ENCODE measurements at places on chromosomes 1 and 21. TPM values are rescaled to one million over a fixed set of nuclear protein-coding genes. Genes with fewer than 3 reads are reported as not detected.

Gene RIMS3
- total RNA-seq, result 13.0 TPM

Gene RHD
- not detected for total RNA-seq

Gene GPR137B
- total RNA-seq, result 25.2 TPM

Gene CACHD1
- total RNA-seq, result 24.1 TPM

Gene MAP1LC3C
- 0.42 TPM for total RNA-seq

Gene TDRD10
- total RNA-seq, result 0.31 TPM

Gene GPR3
- total RNA-seq, result 1.7 TPM

DNA sequence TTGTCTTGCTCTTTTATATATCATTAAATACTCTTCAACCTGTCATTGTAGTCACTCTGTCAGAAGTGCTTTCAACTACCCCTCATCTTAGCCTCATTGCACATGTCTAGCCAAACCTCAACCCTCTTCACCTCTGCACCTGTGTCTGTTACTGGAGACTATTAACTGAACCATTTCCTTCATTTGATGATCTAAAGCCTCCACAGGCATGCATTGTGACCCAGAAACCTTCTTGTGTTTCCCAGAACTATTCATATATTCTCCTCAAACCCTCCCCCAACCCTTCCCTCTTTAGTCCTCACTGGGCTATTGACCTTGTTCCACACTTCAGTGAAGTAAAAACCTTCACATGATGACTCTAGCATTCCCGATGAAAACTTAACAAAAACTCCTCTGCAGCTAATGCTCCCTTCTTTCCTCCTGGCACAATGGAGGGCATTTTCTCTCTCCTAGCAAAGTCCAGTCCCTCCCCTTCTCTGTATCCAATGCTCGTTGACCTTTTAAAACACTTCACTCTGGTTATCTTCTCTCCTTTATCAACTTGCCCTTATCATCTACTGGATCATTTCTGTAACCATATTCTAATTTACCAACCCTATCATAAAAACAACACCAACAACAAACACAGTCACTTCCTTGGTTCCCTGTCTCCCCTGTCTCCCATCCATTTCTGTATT, 86.1 kb downstream of the BACH1 start:
- no peak for DNase-seq

DNA sequence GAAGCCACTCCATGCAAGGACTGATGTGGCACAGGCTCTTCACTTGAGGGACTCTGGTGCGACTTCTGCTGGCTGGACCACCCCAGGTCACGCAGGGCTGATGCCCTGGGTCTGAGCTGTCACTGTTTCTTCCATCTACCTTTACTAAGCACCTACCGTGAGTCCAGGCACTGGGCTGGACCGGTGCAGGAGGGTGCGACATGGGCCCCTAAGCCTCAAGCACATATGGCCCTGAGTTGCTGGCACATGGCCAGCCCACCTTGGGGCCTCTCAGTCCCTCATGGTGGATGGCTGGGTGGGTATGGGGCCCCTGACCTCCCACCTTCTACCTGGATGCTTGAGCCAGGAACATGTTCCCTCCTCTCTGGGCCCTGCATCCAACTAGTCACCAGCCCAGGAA, 76.0 kb downstream of the DMRTB1 start:
- DNase-seq, result no peak

DNA sequence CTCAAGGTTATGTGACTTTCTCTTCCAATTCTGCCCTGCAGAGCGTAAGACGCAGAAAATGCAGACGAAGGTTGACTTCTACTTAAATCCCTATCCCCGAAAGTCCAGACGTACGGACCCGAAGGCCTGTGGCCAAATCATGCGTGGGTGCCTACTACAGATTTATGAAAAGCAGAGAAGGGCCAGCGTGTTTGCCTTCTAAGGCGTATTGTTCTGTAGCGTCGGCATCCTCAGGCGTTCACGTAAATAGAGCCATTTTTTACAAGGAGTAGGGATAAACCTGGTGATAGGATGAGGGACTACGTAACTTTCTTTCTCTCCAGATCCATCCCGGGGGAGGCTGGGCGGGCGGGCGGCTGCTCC, 222 bp upstream of the GIPC2 start:
- no peak for DNase-seq

DNA sequence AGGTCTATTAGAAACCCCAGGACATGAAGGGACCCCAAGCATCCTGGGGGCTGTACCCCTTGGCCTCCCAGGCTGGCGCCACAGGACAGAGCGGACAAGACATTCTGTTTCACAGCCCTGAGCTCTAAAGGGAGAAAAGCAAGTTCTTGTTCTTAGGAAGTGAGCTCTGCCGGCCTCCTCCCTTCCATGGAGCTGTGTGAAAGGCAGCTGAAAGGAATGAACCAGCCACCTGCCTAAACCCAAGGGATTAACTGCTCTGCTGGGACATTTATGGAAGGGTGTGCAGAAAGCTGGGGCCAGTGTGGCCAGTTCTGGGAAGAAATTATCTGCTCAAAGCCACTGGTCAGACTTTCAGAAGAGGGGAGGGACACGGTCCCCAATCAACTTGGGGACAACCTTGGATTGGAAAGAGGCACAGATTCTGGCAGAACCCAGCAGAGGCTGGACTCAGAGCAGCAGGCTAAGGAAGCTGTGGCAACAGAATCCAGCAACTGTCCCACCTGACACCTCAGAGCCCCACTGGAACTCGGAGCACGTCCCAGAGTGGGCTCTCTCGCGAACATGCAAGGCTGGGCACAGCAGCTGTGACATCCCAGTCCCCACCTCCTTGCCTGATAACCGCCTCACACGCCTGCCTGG, 2.1 kb downstream of the KLHL21 start:
- DNase-seq, result no peak

DNA sequence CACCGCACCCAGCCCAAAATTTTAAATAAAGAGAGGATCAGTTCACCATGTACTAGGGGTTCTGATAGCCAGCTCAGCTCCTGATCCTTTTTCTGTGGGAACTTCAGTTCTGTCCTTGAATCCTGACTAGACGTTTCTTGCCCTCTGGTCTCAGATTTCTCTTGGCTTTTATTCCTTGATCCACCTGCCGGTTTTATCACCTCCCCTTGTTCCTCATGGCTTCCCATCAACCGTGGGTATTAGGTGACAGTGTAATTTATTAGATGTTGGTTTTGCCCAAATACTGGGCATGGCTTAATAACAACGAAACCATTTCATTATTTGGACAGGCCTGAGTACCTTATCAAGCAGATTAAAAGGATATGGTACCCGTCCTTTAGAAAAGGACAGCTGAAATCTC, 22.5 kb downstream of the SLC45A1 start:
- no peak for DNase-seq

GRCh38 chr1:202329891-202330290, 11.8 kb downstream of the UBE2T start:
- no peak for DNase-seq

DNA sequence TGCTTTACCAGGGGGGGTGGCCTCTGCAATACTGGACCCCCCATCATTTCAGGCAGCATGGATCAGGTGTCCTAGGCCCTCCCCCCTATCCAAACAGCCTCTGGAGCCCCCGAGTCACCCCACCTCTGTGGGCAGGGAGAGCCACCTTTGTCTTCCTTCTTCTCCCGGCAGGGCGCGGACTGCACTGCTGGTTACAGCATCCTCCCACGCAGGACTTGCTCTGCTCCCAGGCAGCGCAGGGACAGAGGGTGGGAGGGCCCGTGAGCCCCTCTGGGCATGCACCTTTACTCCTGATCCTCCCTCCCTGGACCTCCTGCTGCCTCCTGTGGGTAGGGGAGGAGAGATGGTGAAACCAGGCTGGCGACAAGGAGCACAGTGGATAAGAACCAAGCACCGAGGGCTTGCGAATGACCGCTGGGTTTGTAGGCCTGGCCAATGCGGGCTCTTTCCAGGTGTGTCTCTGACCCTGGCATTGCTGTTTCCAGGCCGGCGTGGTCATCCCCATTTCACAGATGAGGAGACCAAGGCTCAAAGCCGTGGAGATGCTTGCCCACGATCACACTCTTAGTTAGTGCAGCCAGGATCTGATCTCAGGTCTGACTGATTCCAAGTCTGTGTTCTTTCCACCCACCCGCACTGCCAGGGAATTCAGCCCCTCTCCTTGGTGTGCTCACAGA, 73.6 kb upstream of the TARDBP start:
- no peak for DNase-seq

DNA sequence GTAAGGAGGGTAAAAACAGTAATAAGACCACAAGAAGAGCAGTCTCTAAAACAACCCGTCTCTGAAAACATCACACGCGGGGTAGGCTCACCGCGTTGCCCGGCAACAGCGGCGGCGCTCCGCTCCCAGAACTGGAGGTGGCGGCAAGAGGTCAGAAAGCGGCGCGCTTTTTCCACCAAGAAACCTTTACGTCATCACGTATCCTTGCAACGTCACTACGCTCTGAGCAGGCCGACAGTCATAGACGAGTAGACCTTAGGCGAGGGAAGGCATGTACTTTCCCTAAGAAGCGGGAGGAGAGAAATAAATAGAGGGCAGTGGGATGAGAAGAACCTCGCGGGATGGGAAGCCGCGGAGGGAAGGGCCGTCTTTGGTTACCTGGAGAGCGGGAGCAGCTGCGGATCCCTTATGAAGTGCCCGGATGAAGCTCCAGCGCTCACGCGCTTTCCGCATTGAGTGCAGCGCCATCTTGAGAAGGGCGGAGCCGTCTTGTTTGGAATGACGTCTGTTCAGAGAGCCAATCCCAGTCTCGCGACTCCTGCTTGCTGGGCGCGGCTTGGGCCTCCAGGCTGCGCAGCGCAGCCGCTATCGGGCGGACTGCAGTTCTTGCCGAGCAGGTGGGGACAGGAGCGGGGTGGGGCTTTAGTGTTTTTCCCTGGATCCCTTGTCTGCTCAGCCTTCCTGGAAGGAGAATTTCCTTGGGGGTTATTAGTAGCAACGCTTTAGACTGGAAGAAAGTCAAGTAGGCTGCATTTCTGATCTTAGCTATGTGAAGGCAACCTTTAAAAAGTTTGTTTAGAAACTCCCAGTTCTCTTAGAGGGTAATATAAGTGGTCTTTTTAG, at the start of gene WARS2:
Gene WARS2 (minus strand): TSS at position 477 of the 843 bp plus-strand sequence. CDS start 9 bp downstream, at position 468.
- peak; percentile 91 for DNase-seq

DNA sequence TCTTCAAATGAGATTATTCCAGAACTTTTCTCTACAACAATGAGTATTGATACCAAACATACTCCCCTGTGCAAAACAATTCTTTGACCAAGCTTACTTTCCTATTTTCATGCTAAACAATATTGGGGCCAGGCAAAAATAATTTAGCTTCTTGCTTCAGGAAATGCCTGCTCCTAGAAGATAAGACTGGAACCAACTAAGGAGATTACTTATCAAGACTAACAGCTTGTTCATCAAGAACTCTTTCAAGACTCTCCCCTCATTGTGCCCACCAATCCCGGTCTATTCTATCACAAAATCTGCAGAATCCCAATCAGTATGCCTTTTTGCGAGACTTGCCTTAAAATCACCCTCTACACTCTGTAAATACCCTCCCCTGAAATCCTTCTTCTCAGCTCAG, 536.6 kb downstream of the RWDD3 start:
- DNase-seq, result no peak

DNA sequence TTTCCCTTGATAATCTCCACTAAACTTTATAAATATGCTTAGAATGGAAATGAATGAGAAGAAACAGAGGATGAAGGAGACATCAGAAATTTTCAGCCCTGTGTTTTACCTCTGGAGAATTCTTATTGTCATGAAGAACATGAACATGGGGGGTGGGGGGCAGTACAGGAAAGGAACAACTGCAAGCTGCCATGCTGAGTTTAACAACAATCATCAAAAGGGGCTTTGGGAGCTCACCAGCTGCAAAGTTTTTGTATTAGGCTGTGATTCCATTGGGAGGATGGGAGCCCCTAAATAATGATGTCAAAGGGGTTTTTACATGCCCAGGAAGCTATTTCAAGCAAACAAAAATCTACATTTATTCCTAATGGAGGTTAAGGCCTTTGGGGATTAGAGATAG, 103.3 kb downstream of the AKT3 start:
- DNase-seq, result no peak

GRCh38 chr1:168433238-168433637, 110.6 kb downstream of the XCL2 start:
- DNase-seq, result no peak

DNA sequence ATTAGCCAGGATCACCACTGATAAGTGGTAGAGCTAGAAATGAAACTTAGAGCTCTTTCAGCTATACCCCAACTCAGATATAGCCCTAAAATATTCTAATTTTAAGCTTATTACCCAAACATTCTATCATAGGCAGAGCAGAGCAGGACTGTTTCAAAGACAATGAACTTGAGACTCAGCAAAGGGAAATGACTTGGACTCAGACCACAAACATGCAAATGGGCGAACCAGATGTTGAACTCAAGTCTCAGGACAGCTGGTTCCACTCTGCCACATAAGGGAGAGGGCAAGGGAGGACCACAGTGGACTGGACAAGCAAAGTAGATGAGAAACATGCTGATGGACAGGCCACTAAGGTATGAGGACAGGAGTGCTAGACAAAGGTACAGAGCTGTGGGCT, 315.3 kb downstream of the OMA1 start:
- DNase-seq, result no peak

DNA sequence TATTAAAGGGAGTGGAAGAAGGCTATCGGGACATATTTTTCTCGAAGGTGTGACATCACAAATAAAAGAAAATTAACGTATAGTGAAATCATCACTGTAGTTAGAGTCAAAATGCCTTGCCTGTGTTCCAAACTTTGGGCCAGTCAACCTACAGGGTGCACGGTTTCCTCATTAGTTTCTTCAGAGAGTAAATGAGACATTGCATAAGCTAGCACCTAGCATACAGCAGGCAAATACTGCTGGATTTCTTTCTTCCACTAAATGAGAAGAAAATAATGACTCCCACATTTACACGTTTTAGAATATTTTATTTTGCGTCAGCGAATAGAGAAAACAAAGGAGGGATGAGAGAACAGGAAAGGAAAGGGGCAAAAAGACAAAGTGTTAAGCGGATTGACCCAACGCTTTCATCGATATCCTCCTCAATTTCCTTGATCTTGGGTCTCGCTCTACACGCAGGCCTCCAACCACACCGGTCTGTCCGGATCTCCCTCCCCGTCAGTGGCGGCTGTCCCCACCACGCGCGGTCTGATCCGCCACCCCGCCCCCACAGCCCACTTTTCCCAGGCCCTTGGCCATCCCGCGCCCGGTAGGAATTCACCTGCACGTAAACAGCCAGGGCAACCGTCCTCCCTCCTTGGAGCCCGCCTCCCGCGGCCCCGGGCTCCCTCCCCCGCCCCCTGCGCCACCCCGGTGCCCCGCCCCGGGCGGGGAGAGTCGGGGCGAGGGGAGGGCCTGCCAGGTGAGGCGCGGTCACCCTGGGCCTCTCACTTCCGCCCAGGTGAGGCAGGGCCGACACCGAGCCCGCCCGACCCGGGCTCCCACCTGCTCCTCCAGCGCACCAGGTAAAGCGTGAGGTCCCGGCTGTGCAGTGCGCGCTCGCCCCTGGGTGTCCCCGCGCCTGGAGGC, at the start of gene PATJ:
Gene PATJ (plus strand): TSS at position 770 of the 909 bp plus-strand sequence. CDS start 20,413 bp downstream, outside the sequence.
- peak; percentile 79 for DNase-seq

- DNase-seq, result no peak
These were observed 35.8 kb downstream of the ZC3H11B start for GRCh38 chr1:219576931-219577730.

DNA sequence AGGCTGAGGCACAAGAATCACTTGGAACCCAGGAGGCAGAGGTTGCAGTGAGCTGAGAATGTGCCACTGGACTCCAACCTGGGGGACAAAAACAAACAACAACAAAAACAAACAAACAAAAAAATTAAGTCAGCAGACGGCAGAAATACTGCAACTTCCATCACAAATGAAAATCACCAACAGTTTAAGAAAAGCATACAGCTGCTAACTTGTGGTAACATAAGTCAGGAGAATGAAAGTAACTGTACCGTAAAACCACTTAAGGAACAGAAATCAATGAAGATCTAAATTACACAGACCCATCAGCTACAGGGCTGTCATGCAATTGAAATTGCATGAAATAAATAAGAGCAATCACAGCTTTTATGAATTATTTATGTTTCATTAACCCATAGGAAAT, 25.0 kb downstream of the MCOLN2 start:
- DNase-seq, result no peak

Measured in mesothelial cell of epicardium (in vitro differentiated cells).